Activated CD8-positive, alpha-beta memory T cell treated with anti-CD3 and anti-CD28 coated beads for 4 hours (primary cell): ENCODE measurements at places on chromosomes 7 and 10.
A peak's percentile ranks its signal among the peaks of the same experiment; 100 is the strongest.

DNA sequence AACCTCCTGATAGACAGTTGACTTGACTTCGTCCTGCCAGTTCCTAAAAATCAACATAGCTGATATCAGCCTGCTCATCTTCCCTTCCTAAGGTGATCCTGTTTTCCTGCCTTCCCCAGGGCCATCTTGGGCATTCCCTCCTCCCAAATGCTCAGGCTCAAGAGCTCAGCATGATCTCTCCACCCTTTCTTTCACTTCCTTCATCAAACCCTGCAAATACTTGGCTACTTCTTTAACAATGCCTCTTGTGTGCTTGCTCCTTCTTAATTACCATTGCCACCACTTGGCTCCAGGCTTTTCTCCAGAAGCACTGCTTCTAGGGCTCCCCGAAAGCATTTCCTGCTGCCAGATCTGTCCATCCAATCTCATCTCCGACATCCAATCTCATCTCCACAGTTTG, 7.3 kb downstream of the FSCN3 start:
- no peak for DNase-seq

DNA sequence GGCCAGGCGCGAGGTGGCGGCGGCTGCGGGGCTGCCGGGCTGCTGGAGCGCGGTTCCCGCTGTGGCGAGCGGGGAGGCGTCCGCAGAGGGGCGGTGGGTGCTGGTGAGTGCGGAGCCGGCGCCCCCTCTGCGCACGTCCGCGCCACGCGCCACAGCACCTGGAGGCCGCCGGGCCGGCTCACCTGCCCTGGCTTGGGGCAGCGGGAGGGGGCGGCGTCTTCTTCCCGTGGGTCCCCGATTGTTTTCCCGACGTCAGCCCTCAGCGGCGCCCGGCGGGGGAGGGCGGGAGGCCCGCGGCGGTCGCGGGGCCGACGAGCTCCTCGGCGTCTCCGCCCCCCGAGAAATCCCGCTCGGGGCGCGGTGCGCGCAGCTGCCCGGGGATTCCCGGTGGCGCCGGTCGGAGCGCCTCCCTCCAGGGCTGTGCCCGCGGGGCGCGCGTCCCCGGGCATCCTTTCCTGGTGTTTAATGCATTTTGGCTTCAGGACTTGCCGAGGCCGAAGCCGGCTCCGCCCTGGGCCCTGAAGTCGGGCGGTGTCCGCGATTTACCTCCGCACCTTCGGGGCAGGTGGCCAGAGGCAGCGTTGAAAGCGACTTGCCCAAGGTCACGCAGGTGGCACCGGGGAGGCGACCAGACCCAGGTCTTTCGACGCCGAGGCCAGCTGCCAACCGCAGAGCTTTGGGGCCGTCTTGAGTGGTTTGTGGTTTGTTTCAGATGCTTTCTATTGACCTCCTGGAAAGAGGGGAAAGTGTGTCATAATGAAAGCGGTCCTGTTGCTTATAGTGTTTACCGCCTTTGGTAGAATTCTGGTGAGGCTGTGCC, 561 bp downstream of the PLEKHA1 start:
- DNase-seq = peak; percentile 35

DNA sequence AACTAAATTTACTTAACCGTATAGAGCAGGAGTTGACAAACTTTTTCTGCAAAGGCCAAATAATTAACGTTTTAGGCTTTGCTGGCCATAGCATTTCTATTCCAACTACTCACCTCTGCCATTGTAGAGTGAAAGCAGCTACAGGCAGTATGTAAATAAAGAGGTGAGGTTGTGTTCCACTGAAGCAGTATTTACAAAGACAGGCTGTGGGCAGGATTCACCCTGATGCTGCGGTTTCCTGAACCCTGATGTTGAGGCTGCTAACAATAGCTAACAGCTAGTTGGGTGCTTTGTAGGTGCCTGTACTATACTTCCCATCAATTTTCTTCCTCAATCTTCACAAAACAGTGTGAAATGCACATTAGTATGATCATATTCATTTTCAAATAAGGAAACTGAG, 47.0 kb upstream of the LAMB1 start:
- DNase-seq = no peak

- DNase-seq = no peak
Observed at GRCh38 chr7:159015454-159016410, 128.9 kb downstream of the VIPR2 start.

DNA sequence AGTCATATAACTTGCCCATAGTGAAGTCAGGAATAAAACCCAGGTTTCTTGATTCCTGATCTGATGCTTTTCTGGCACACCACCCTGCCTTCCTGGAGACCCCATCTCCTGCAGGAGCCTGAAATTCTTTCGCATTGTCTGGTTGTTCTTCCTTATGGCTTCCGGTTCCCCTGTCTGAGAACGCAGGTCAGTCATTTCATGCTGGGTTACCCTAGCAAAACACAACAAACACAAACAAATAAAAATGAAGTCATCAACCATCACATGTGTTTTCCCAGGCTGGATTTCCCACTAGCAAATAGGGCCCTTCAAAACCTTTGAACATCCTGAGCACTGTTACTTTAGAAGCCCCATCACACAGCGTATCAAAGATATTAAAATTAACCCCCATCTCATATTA, 569.6 kb downstream of the LRMDA start:
- no peak for DNase-seq

DNA sequence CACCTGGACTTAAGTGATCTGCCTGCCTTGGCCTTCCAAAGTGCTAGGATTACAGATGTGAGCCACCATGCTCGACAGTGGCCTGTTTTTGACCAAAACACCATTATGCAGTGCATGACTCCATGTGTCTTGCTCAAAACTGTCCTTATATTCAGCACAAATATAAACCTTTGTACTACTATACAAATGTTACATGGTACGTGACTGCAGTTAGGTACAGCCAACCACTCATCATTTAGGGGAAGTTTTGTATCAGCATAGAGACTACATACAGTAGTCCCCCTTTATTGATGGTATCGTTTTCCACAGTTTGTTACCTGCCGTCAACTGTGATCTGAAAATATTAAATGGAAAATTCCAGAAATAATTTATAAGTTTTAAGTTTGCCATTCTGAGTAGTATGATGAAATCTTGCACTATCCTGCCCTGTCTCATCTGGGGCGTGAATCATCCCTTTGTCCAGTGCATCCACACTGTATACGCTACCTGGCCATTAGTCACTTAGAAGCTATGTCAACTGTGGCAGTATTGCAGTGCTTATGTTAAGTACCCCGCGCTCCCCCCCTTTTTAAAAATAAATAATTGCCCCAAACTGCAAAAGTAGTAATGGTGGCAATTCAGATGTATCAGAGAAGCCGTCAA, 23.3 kb upstream of the ZNF282 start:
- no peak for DNase-seq

DNA sequence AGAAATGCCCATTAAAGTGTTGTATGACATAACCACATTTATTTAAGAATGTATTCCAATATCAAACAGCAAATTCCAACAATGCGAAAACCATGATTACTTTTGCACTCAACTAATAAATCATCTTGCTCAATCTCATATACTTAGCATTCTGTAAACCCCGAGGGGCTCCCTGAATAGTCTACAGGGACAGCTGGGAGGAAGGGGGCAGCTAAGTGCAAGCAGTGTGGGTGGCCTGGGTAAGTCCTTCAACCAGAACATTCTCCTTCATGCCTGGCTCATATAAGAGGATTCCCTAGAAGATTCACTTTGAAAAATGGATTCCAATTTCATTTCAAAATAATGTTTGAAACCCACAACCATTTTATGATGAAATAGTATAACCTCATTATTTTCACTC, 355.5 kb downstream of the CDC14C start:
- no peak for DNase-seq

DNA sequence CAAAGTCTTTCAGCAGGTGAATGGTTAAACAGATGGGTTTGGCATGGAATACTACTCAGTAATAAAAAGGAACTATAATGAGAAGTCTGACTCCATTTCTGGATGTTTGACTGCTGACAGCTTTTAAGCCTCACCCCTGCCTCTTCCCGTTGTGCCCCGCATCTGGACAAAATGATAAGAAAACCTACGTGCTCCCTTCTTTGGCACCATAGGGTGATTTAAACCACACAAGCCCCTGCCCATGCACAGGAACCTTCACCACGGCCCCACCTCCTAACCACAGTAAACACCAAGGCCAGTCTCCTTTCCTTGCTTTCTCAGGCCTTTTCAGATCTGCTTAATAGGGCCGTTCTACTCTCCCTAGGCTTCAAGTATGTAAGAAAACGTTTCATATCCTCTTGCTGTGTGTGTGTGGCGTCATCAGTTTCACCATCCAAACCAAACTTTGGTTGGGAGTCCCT, 47.1 kb upstream of the UBN2 start:
- no peak for DNase-seq

DNA sequence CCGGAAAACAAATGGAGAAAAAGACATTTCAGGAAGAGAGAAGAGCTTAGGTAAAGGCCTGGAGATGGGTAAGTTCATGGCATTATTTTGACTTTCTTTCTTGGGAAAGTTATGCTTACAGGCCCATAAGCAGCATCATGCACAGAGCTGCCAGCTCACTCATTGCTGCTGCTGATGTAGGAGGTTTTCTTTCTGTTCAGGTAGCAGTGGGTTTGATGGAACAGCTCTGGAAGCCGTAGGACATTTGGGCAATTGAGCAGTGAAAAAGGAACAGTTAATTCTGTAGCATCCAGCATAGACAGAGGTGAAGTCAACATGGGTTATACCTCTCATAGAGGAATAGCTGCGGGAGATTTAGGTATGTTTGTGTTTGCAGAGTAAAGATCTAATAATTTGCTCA, 3.3 kb downstream of the CHN2 start:
- DNase-seq = no peak

- DNase-seq = no peak
Observed at GRCh38 chr10:103544657-103545310, 51.3 kb downstream of the NEURL1 start.

GRCh38 chr10:60040014-60040662, 133.8 kb upstream of the CCDC6 start:
- no peak for DNase-seq

- DNase-seq = no peak
Observed at GRCh38 chr7:48426966-48427555, 255.8 kb downstream of the ABCA13 start.

DNA sequence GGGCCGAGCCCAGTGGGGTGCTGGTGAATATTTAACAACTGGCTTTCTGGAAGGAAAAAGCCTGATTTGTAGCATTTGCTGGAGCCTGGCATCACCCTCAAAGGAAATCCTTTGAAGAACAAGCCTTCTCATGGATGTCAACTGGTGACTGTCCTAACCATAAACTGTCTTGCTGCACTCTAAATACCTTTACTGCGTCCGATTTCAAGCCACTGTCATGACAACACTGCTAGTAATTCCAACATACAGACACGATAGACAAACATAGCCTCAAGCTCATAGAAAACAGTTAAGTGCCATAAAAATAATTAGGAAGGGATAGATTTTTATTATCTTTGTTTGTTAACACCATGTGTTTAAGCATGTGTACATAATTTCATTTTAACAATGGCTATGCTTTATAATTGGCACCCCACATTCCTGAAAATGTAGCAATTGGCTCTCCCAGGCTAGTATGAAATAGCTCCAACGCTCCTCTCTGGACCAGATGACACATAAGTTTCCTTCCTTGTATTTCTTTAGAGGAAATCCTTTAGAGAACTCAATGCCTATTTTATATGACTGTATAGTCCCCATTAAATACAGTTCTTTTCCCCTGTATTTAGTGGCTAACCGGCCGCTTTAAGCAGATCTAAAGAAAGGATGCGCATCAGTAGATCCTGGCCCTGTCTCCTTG, 273.4 kb downstream of the PRPF18 start:
- no peak for DNase-seq

DNA sequence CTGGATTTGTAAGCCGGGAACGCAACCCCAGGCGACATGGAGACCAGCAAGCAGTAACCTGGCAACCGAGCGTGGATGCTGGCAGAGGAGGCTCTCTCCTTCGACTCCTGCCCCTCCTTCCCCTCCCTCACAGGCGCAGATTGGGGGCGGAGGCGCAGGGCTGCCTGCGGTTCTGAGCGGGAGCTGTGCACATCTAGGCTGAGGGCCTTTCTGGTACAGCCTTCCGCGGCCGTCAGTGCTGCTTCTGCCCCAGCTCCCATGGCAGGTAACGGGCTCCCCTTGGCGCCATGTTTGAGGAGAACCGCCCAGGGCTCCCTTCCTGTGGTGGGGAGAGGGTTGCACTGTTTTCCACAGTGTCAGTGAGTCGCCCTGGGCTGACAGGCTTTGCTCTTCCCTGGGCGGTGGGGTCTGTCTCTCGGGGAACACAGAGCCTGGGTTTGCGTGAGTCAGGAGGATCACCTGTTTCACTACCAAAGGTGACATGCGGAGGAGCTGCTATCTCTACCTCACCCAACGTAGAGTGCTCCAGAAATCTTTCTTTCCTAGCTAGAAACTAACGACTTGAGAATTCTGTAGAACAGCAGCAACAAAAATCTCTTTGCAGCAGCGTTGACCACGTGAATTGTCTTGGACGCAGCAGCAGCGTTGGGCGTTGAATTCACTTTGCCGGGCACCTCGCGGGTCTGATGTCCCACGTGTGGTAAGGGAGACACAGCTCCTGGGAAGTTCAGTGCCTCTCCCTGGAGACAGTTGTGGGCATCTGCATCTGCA, 154.8 kb upstream of the COBL start:
- no peak for DNase-seq

DNA sequence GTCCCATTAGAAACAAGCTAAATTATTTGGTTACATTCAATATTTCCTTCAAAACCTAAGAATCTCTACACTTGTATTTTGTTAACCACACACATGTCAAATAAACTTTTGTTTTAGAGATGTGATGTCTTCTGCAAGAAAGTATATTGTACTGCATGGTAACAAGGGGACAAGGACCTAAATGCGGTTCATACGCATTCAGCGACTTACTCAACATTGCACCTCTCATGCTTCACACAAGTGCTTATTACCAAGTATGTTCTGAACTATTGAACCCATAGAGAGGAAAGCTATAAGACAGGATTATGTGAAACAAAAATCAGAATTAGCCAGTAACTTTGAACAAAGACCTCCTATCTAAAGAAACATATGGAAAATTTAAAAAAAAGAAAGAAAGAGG, 68.3 kb downstream of the CREB5 start:
- no peak for DNase-seq

- no peak for DNase-seq
Observed at GRCh38 chr10:84540022-84540616, 211.7 kb downstream of the CCSER2 start.

- no peak for DNase-seq
Observed at GRCh38 chr10:13302821-13303555, 3.1 kb upstream of the PHYH start.

GRCh38 chr7:148883266-148884048, 634 bp downstream of the EZH2 start:
- peak; percentile 14 for DNase-seq

- DNase-seq = no peak
Observed at GRCh38 chr7:98387544-98388226, 13.2 kb downstream of the BAIAP2L1 start.
